ENCODE measurements at places on chromosomes 6 and 20.

- DNase-seq: no peak
Measured at GRCh38 chr6:53327017-53327395, 21.7 kb downstream of the ELOVL5 start.

GRCh38 chr6:24245275-24245674, 112.6 kb downstream of the DCDC2 start:
- DNase-seq: no peak

DNA sequence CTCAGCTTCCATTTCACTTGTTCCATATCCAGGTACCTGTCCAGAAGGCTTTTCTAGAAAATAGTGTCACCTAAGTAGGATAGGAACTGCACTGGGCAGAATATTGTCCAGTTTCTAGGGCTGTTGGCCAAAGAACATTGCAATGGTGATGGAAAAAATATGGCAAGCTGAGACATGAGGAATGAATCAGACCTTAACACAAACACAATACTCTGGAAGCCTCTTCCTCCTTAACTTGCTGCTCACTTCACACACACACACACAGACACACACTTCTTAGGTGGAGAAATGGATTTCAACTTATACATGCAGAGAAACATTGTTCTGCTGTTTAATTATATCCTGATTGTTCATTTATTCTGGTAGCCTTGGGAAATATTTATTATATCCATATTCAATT, 203.0 kb upstream of the RGS17 start:
- DNase-seq: no peak

- DNase-seq: no peak
Measured at GRCh38 chr20:10667077-10667401, 6.8 kb downstream of the JAG1 start.

DNA sequence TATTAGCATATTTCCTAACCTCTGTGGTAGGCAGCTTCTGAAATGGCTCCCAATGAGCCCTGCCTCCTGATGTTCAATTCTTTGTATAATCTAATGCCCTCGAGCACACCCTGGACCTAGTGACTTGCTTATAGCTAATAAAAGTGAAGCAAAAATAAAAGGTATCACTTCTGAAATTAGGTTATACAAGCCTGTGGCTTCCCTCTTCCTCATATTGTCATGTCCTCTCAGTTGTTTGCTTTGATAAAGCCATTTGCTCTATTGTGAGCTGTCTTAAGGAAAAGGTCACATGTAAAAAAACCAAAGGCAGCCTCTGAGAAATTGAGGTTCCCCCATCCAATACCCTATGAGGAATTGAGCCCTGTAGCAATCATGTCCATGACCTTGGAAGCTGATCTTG, 442.1 kb upstream of the ADGRB3 start:
- no peak for DNase-seq

DNA sequence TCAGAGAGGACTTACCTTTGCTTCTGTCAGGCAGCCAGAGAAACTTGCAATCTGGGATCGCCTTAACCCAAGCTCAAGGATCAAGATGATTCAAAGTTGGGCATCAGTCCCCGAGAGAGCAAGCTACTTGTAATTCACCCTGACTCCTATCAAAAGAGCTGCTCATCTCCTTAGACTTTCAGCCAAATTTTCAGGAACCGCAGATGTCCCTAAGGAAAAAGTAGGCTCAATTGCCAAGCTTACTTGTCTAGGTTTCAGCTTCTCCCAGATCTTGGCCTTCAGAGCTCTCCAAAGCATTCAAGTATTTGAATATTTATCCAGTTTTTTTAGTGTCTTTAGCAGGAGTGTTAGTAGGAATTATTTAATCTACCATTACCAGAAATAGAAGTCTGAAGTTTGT, 434.1 kb upstream of the MMS22L start:
- no peak for DNase-seq

DNA sequence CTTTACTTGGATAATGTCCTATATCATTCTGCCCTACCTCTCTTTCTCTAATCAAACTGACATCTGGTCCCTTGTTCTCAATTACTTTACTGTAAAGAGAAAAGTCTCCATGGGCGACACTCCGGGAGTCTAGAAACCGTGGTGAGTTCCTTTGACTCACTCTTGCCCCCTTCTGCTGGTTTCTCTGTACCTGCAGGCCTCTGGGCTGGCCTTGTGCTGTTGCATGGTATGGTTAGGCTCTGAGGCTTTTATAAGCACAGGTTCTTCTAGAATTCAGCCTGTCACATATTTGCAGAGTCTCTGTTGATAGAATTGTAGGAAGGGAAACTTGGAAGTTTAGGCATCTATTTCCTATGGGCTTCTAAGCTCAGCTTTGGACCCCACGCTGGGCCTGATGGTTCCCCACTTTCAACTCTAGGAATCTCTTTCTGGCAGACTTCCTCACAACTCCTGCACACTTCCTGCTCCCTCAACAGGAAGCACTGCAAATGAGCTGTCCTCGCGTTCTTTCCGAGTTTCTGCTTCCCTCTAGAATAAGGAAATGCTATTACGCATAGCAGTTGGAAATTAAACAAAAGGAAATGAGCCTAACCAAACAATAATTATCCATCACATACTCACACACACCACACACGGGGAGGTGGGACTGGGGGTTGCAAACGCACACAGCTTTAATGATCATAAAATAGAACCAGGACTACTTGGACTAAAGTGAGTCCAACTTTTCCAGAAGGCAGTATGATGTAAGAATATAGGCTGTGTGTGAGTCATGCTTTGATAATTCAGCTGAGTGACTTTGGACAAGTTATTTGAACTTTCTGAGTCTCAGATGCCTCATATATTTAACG, 683.3 kb downstream of the QKI start:
- no peak for DNase-seq

GRCh38 chr6:41343641-41344187, 8.3 kb downstream of the NCR2 start:
- no peak for DNase-seq

- no peak for DNase-seq
Measured at GRCh38 chr6:143363299-143363698, 87.2 kb downstream of the ADAT2 start.

DNA sequence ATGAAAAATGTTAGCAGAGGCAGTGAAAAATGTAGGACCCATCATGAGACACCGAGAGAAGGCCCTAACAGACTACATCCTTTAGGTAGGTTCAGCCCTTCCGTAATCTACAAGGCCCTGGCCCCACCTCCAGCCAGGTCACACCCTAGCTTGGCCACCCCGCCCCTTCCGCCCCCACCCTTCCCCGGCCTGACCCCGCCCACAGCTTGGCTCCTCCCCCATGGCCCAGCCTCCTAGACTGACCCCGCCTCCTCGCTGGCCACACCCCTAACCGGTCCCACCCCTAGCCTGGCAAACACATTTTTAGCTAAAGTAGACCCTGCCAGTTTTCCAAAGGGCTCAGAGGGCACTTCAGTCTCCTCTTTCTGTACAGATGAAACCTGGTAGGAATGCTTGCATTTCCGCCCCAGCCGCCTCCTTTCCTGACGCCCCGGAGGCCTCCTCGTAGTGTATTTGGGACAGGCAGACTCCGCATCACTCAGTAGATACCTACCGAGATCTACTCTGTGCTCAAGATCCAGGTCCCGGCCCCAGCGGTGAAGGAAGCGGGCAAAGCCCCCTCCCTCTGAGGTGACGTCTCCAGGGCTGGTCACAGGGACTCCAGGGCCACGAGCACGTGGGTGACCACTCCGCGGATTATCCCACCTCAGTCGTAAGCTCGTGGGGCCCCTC, 443.5 kb downstream of the PREX1 start:
- DNase-seq: no peak

GRCh38 chr6:142819603-142820337, 125.2 kb downstream of the HIVEP2 start:
- no peak for DNase-seq

DNA sequence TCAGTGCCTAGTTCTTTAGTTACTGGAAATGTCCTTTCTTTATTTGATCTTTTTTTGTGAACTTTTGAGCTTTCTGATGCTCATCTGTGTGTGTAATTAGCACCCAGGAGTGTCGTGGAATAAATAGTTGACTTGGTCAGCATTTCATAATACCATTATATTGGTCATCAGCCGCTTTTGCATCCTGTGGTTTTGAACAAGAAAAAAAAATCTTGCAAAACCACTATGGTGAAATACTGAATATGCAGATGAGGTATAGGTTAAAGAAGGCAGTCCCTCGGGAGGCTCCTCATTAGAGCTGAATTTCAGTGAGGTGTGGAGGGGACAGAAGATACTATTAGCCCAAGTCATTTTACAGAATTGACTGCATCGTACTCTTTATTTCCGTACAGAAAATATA, 90.1 kb downstream of the FOXO3 start:
- no peak for DNase-seq

- no peak for DNase-seq
Measured at GRCh38 chr6:7703148-7703680, 22.7 kb upstream of the BMP6 start.

DNA sequence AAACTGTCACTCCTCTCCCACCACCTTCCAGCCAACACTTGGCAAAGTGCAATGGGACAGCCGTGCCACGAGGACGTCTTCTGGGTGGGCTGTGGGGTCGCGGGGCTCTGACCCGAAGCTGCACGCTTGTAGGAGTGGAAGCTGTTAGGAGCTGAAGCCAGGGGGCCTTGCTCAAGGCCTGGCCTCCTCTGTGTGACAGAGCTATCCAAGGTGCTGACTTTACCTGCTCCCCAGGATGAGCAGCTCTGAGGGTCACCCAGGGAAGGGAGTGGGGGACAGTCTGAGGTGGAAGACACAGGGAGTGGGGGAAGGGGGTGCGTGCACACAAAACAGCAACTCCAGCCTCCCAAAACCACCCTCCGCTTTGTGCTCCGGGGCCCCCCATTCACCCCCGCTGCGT, 17.5 kb upstream of the CHRNA4 start:
- DNase-seq: no peak

DNA sequence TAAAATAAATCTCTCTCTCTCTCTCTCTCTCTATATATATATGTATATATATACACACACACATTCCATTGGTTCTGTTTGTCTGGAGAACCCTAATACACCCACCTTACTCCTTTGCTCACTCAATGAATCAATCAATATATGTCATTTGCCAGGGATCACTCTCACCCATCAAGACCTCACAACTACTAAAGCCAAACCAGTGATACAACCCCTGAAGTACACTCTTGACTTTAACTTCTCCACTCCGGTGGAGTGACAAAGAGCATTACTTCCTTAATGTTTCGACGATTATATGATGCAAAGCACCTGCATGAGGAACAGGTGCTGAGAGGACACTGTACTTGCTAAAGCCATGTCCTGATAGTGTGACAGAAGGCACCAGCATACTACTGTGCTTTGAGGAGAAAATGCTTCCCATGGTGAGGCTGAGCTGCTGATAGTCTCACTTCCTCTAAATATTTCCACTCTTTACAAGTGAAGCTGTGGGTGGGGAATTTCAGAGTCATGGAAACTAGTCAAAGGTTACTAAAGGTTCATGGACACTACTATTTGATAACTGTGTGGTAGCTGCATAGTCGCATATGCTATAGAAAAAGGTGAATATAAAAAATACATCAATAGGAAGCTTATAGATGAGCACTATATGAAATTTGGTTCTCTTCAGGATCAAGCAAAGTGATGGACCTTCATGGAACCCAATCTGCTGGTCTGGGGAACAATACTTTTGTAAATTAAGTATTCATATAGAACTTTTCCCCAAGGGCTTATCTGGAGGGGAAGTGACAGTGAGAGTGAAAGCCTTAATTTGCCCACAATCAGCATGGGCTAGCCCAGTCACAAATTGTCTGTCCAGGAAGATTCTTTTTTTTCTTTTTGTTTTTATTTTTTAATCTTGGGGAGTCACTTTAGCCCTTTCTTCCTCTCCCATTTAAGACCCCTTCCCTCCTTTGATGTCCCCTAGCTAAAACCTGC, 141.9 kb upstream of the NEDD9 start:
- no peak for DNase-seq

DNA sequence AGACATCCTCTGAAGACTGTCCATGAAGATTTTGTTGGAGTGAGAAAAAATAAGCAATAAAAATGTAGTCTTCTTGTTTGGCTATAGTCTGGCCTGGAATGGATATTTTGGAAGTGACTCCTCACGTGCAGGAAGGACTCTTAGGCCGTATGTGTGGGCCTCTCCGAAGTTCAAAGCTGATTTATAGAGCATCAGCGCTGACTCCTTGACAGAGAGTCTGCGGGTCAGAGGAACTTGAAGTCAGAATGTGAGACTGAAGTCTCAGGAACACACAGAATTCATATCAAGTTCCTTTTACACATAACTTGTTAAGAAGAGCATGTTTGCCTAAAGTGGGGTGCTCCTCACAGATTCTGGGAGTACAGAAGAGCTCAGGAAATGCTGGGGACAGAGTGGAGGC, 36.1 kb downstream of the EDN3 start:
- no peak for DNase-seq

- no peak for DNase-seq
Measured at GRCh38 chr6:28337121-28337520, 1.2 kb upstream of the ZSCAN31 start.

DNA sequence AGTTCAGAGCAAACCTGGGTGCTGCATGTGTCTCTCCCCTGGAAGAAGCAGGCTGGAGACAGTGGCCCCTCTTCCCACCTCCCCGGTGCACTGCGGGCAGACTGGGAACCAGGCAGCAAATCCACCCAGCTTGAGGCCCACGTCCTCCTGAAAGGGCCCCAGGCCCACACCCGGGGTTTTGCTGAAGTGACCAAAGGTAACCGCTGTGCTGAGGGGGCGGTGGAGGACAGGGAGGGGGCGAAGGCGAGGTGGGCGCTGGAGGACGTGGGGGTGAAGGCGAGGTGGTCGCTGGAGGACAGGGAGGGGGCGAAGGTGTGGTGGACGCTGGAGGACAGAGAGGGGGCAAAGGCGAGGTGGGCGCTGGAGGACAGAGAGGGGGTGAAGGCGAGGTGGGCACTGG, 1.8 kb upstream of the BIRC7 start:
- no peak for DNase-seq

- peak; percentile 57 for DNase-seq
Measured at GRCh38 chr6:41591859-41592502, 45.8 kb downstream of the FOXP4 start.

DNA sequence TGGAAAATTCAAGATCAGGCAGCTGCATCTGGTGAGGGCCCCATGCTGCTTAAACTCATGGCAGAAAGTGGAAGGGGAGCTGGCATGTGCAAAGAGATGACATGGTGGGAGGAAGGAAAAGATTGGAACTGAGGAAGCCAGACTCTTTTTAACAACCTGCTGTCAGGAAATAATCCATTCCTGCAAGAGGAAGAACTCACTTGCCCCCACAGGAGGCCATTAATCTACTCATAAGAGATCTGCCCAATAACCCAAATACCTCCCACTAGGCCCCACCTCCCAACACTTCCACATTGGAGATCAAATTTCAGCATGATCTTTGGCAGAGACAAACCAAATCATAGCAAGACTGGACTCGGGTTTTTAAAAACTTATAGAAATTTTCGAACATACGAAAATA, 200.5 kb upstream of the KCNQ5 start:
- no peak for DNase-seq

DNA sequence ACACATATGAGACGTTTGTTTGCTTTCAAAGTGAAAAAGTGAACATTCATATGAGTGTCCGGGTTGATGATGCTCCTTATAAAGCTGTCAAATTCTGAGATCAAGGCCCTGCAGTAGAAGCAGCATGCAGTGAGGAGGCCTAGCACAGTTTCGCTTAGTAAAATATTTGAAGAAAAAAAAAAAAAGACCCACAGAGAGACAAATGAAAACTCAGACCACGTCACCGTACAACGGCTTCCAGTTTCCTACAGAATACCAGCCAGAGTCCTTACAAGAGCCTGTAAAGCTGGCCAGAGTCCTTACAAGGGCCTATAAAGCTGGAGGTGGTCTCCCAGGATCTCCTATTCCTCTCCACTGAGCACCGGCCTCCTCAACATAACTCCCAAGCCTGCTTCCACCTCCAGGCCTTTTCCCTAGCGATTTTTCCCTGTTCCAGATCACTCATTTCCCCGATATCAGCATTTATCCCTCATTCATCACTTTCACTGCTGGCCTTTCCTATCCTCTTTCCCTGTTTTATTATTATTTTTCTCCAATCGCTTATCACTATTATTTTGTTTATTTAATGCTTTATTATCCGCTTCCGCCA, 1.5 kb upstream of the HMGN4 start:
- no peak for DNase-seq
